Left lobe of liver (tissue), 2 donors: ENCODE measurements at places on chromosomes 5 and 9. TPM values are rescaled to one million over a fixed set of nuclear protein-coding genes. Genes with fewer than 3 reads are reported as not detected.

DNA sequence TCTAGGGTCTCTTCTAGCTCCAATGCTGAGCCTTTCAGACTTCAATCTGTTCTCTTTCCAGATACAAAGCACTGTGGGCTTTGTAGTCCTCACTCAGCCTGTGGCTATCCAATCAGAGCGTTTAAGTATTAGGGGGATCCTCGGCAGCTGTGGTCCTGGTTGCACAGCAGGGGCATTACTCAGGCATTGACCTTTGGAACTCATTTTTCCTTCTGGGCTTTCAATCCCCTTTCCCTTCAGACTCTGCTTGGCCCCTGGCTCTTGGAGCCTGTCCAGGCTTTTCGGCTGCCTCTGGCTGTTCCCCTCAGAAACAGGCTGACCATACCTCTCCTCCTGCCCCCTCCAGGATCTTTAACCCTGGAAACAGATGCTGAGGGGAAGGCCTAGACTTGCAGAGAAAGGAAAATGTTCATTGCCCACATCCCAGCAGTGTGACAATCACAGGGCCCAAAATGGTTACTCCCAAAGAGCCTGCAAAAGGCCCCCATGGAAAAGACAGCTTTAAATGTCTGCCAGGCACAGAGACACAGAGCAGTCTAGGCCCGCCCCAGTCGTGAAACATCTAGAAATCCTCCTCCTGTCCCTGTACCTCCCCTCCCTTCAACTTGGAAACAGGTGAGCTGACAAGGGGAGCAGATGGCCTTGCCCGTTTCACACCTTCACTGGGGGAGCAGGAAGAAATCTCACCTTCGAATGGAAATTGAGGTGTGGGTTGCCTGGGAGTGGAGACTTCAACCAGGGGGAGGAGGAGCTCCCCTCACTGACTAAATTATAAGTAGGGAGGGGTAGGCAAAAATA is 13.7 kb downstream of the C1QTNF2 start:
- DNase-seq = no peak

The ANKDD1B gene
- total RNA-seq = 0.13 TPM

- DNase-seq = no peak
These were observed 22.0 kb downstream of the ADAMTS2 start for GRCh38 chr5:179323026-179323870.

- no peak for DNase-seq
These were observed 70.7 kb downstream of the DAPK1 start for GRCh38 chr9:87568401-87568800.

The ZBED3 gene
- 40.1 TPM for total RNA-seq

The STKLD1 gene
- total RNA-seq = 0.83 TPM

DNA sequence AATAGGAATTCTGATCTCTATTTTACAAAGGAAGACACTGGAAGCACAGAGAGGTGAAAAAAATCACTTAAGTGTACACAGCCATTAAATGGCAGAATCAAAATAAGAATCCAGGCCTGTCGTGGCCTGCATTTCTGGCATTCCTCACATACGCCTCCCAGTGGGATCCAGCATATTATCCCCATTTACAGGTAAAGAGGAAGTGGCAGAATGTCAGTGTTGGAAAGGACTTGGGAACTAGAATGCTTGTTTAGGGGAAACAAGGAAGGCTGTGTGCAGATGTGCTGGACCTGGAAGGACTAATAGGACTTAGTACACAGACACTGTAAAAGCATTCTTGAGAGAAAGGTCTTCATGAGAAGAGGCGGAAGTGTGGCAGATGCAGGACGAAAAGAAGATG is 241.8 kb downstream of the TRIM32 start:
- no peak for DNase-seq

- DNase-seq = no peak
These were observed 517.6 kb downstream of the BNC2 start for GRCh38 chr9:16352791-16353401.

DNA sequence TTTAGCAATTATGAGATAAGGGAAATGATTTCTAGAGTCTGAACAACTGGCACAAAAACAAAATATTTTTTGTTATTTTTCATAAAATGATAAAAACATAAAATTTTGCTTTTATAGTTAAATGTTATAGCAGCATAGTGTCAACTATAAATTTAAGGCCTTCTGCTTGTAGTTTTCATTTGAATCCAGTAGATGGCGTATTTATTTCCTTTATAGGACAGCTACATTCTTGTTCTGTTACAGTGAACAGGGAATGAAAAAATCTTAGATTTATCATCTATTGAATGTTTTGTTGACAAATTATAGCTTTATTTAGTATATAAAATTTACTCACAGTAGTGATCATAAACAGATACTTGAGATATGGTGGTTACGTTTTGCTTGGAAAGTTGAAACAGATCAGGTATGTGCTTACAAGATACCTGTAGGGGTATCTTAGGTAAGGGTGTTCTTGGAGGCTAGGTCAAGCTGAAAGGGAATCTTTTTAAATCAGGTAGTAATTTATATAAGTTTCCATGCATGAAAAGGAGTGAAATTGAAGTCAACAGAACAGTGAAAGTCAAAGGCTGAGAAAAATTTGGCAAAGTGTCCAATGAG is 239.3 kb upstream of the GRIN3A start:
- DNase-seq = no peak
